ENCODE measurements at places on chromosomes 6 and 20.

DNA sequence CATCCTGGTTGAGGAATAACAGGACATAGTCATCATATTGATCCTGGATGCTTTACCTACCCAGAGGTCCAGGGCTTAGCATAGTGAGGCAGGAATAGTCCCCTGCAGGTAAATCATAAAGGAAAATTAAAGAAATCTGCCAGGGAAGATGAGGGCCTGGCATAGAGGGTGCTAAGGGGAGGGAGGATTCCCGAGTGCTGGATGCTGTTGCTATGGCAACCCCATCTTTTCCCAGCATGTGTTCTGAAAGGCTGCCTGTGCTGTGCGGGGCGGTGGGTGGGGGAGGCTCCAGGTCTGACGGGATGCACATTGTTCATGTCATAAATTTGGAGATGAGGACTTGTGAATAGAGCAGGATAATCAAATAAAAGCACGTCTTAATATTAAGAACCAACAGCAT lies 212.6 kb upstream of the PCSK2 start:
- no peak for DNase-seq

DNA sequence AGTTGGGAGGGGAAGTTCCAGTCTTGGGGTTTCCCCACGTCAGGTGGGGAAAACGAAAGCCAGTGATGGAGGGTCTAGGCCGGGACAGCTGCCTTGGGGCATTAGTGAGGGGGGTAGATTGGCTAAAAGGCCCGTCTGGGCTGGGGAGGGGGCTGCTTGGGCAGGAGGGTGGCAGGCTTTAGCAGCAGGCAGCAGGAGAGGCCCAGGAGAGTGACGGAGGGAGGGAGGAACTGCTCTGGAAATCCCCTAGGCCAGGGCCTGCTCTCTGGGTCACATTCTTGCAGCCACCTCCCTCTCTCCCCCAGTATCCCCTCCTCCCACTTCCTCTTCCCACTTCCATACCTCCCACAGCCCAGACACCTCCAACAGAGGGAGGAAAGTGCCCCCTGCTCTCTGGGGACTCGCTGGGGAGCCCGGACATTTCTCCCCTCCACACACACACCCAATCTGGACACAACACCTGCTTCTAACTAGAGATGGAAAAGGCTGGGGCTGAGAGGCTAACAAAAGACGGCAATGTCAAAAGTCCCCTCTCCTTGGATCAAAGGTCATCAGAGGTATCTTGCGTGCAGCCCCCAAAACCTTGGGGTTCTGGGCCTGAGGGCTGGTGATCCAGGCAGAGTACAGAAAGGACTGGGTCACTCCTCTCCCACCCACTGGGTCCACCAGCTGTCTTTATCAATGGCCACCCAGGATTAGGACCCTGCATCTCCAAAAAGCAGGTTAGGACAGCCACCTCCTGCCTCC lies 1.8 kb downstream of the NFKBIE start:
- DNase-seq = no peak

DNA sequence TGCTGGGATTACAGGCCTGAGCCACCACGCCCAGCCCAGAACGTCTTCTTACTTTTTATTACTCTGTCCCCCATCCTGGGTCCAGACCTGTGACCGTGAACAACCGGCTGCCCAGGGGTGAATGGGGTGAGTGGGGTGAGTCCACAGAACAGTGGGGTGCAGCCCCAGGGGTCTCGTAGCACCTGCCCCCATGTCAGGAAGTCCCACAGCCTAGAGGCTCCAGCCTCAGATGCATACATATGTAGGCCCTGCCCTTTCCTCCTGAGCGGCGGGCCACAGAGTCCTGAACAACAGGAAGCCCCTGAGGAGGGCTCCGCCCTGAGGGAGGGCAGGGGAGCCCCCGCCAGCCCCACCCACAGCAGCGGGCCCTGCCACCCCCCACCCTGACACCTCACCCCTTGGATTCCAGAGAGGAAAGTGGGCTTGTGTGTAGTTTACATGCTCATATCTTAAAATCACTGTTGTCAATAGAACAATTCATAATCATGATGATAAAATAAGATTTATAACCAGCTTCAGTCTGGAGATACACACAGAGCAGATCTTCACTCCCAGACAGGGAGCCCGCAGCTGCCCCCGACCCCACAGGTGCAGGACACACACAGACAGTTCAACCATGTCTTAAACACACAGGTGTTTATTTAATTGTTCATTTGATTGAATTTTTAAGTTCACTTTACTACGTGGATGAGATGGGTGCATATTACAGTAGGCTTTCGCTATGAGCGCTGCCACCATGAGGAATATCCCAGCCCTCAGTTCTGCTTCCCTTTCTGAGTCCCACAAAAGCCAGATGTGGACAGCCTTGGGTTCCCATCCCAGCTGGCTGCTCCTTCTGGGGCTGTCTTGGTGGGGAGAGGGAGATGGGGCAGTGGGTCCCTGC lies 12.4 kb upstream of the GMEB2 start:
- no peak for DNase-seq

GRCh38 chr20:56195946-56196345 lies 52.6 kb upstream of the MC3R start:
- no peak for DNase-seq

GRCh38 chr6:67300430-67301040 lies 1334.5 kb upstream of the ADGRB3 start:
- no peak for DNase-seq

GRCh38 chr20:427401-427800 lies 19.3 kb downstream of the RBCK1 start:
- no peak for DNase-seq

GRCh38 chr6:87146363-87146762 lies 9.0 kb upstream of the ZNF292 start:
- no peak for DNase-seq

DNA sequence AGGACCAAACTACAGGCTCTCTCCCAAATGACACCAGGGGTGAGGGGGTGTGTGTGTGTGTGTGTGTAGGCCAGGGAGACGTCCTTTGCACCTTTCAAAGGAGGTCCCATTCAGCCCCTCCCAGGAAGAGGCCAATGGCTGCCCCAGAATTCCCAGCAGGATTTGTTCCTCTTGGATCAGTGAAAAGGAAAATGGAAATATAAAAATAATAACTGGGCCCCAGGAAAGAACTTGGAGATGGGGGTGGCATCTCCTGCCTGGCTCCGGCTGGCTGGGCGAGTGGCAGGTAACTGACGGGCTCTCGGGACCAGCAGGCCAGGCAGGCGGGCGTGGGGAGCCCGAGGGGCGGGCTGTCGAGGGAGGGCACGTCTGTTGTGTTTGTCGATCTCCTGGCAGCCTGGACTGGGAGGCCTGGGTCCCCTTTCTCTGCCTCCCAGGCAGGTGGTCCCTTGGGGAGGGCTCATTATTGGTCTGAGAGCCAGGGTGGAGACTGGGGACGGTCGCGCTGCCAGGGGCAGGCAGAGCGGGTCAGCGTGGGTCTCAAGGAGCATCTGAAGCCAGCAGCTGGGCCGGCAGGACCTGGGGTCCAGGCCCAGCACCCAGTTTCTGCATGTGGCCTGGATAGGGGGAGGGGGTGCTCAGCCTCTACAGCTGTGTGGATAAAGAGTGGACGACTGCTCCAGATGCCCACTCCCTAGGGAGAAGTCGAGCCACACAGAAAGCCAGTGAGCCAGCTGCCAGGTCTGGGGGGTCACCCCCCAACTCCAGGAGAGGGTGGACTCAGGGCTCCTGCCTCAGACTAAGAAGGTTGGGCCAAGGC lies 3.1 kb downstream of the NOL4L start:
- DNase-seq = no peak

DNA sequence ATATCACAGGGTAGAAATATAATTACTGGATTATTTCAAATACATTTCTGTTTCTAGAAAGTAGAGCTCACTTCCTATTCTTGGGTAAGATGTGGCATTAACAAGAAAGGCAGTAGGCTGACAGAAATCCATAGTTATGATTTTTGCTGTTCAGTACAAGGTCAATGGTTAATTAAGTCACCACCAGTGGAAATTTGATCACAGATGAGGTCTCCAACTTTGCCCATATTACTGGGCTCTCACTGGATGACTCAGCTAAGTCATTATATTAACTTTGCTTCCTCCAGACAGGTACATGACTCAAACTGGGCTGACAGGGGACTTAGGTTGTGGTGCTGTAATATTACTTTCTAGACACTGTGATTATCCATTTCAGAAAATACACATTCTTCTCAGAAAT lies 212.4 kb downstream of the GRIK2 start:
- no peak for DNase-seq

GRCh38 chr20:58344741-58345140 lies 35.2 kb downstream of the RAB22A start:
- no peak for DNase-seq

DNA sequence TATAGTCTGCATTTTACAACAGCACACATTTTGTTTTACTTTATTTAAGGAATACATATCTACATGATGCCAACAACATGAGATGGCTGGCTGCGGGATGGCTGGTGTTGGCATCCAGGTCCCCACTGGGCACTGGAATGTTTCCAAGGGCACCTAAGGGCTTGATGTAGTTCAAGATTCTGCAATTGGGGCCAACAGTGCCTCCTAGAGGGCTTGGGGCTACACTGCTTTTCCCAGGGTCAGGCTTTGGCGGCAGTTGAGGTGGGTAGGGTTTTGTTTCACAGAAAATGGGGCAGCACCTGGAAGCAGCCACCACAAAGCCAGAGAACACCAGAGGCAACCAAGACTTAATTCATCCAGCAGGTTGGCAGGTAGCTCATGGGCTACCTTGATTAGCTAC lies 202.2 kb upstream of the PRND start:
- DNase-seq = no peak

DNA sequence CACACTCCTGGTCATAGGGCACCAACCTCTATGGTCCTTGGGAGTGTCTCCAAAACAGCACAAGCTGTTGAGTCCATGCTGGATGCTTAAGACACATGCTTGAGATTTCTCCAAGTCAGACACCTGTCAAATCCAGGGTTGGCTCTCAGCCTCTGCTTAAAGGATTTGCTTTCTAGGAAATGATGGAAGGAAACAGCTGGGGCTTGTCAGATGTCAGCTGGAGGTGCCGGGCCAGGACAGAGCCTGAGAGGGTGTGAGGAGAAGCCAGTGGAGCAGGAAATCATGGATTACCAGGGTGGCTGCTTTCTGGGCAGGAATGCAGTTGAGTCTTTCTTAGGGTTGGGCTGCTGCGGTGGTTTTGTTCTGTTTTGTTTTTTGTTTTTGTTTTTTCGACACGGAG lies 83.0 kb upstream of the FAM184A start:
- no peak for DNase-seq

DNA sequence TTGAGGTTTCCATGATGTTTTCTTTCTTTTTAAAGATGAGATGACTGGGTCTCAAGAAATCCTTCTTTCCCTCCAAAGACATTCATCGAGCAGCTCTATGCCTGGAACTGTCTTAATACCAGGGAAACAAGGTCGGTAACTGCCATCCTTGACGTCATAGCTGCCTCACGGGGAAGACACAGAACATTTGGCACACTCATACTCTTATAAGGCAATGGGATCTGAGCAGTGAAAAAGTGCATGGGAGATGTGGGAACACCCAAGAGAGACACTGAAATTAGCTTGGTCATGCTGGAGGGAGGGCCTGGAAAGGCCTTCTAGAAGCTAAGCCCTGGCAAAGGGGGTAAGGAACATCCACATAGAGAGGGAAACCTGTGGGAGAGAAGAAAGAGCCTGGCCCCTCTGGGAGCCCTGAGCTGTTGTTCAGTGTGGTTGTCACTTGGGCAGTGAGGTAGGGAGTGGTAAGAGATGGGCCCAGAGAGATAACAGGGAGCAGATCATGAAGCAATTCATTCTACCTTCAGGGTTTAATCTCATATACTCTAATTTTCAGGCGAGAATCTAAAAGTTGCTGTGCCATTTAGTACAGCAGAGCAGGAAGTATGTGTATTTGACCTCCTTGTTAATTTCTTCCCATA lies 30.8 kb downstream of the CLIC5 start:
- DNase-seq = no peak

- DNase-seq = no peak
Measured at GRCh38 chr6:8688821-8689220, 253.5 kb upstream of the SLC35B3 start.

DNA sequence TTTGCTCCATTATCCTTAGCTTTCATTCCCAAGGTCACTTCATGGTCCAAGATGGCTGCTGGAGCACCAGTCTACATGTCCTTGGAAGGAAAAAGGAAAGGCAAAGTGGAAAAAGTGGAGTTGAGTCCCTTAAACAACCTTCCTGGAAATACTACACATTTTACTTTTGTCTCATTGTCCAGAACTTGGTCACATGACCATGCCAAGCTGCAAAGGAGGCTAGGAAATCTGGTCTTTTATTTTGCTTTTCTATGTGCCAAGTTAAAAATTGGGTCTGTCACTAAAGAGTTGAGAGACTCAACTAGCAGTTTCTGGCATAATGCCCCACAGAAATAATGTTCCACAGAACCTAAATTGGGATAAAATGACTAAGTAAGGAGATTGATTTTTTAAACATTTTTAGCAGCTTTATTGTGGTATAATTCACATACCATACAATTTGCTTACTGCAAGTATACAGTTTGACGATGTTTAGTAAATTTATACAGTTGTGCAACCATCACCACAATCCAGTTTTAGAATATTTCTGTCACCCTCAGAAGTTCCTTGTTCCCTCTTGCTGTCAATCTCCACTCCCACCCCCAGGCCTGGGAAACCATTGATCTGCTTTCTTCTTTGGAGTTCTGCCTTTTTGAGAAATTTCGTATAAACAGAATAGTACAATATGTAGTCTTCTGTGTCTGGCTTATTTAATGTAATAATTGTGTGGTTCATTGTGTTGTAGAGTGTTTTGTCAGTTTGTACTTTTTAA lies 5.6 kb upstream of the CHD6 start:
- no peak for DNase-seq

DNA sequence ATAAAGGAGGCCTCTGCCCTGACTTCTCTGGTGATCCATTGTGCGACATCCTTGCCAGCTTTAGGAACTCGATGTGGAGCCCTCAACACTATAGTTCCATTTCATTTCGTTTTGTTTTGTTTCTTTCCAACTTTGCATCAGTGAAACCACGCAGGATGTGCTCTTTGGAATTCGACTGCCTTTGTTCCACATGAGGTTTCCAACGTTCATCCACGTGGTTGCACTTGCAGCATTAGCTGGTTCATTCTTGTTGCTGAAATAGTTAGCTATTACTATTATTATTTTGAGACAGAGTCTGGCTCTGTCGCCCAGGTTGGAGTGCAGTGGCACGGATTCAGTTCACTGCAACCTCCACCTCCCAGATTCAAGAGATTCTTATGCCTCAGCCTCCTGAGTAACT lies 61.3 kb upstream of the ZNFX1 start:
- no peak for DNase-seq

- no peak for DNase-seq
Measured at GRCh38 chr6:128186729-128187128, 285.9 kb upstream of the THEMIS start.

GRCh38 chr20:48019496-48019895 lies 234.2 kb upstream of the SULF2 start:
- DNase-seq = no peak

GRCh38 chr20:10855778-10856177 lies 182.0 kb upstream of the JAG1 start:
- no peak for DNase-seq

GRCh38 chr20:23123886-23124285 lies 37.8 kb upstream of the CD93 start:
- DNase-seq = no peak

GRCh38 chr20:32159766-32160221 lies 47.7 kb downstream of the PLAGL2 start:
- DNase-seq = no peak

GRCh38 chr6:56244089-56244488 lies 3.3 kb downstream of the COL21A1 start:
- no peak for DNase-seq
